Activated T-helper 1 cell treated with anti-CD3 and anti-CD28 coated beads, Interleukin-2, amount 50 U/mL, for 16 hours (primary cell): ENCODE measurements at places on chromosomes 3 and 15.

- DNase-seq, result no peak
Measured at GRCh38 chr3:50599716-50600118, 11.9 kb downstream of the CISH start.

GRCh38 chr3:126116526-126116925, 32.6 kb upstream of the SLC41A3 start:
- no peak for DNase-seq

DNA sequence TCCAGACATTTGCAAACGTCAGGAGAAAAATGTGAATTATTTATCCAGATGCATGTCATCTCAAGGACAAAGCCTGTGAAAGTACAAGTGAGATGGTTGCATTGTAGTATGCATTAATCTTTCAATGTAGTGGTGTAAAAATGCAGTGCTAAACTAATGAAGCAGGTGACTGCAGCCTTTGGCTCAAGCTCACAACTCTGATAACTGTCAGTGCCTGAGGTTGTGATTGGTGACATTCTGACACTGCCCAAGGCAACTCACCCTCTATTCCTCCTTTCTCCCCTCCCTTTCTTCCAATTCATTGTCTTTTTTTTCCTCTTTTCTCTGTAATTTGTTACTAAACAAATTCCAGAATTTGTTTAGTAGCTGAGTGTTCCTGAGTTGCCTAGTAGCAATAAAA, 20.0 kb upstream of the TMOD3 start:
- DNase-seq, result no peak

DNA sequence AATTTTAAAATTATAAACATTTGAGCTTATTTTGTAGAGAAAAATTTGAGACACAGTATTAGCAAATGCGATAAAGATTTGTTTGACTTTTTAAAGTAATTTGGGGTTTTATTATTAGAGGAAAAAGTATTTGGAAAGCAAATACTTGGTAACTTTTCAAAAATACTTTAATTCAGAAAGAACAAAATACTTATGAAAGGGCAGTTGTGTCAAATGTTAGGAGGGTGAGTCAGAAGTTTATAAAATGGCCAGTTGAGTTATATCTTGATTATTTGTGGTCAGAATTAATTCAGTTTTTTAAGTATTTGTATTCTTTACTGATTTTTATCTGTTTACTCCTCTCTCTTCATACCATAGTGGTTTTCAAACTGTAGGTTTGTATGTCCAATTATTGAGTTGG, 12.1 kb downstream of the LACTB start:
- no peak for DNase-seq

GRCh38 chr3:195907934-195908693, at the start of gene TNK2:
TNK2 (minus strand) TSS chr3:195908551; CDS start chr3:195888588, 19,963 bp downstream.
- no peak for DNase-seq

DNA sequence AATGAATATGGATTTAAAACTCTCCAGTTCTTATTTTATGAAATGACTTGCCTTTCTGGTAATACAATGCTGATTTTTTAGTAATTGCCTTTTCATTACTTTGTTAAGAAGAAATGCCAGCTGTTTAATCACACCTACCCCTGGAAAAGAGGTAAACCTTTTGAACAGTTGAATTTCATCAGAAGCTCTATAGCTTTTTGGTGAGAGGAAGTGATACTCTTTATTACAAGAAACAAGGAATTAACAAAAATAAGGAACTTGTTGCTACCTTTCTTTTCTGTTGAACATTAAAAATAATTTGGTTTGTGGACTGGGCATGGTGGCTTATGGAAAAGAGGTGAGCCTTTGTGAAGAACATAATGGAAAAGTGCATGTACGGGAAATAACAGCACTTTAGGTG, 19.7 kb downstream of the BLOC1S6 start:
- no peak for DNase-seq

DNA sequence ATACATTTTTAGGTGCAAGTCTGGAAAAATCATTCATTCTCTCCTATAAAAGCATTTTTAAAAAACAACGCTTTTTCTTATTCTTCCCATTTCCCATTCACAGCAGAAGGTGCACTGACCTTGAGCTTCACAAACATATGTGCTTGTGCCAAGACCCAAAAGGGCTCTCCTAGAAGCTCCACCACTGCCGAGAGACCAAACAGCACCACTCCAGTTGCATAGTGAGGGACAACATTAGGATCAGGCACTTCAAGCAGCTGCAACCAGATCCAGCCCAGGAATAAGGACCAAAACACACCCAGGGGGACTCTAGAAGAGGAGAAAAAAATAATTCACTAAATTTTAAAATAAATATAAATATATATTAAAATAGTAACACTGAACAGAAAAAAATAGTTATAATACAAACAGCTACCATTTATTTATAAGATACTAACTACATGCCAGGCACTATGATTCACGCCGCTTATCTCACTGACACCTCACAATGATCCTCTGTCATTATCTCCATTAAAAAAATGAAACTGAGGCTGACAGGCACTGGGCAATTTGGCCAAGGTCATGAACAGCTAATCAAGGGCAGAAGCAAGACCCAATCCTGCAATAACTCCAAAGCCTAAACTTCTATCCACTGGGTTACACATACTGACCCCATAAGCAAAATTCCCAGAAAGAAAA, 7.8 kb downstream of the RFT1 start:
- no peak for DNase-seq

- DNase-seq, result no peak
Measured at GRCh38 chr3:136982520-136983138, 24.8 kb downstream of the IL20RB start.

DNA sequence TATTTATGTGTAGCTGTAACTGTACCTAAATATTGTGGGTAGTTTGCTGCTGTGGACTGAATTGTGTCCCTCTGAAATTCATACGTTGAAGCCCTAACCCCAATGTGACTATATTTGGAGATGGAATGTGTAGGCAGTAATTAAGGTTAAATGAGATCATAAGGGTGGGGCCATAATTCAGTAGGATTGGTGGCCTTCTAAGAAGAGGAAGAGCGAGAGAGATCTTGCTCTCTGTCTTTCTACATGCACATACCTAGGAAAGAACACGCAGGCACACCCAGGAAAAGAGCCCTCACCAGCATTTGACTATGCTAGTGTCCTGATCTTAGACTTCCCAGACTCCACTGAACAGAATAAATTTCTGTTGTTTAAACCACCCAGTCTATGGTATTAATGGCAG, 67.6 kb upstream of the CFAP20DC start:
- no peak for DNase-seq

DNA sequence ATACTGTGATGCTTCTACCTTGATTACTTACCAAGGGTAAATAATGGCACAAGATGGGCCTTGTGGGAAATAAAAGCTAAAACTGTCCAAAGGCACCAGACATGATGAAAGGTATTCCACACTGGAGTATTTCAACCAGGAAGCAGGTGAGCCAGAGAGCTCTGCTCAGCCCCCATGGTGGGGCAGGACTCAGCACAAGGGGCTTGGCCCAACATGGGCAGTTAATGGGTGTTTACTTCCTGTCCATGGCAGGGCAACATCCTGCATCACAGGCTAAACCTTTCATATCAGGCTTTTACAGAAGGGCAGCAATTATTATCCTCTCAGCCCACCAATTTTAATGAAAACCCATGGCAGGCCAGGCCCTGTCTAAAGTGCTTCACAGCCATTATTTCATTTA, 38.2 kb downstream of the MAGI1 start:
- DNase-seq, result no peak

GRCh38 chr3:79618883-79619282, 148.9 kb downstream of the ROBO1 start:
- DNase-seq, result no peak

- no peak for DNase-seq
Measured at GRCh38 chr3:159877924-159878323, 110.7 kb upstream of the IL12A start.

DNA sequence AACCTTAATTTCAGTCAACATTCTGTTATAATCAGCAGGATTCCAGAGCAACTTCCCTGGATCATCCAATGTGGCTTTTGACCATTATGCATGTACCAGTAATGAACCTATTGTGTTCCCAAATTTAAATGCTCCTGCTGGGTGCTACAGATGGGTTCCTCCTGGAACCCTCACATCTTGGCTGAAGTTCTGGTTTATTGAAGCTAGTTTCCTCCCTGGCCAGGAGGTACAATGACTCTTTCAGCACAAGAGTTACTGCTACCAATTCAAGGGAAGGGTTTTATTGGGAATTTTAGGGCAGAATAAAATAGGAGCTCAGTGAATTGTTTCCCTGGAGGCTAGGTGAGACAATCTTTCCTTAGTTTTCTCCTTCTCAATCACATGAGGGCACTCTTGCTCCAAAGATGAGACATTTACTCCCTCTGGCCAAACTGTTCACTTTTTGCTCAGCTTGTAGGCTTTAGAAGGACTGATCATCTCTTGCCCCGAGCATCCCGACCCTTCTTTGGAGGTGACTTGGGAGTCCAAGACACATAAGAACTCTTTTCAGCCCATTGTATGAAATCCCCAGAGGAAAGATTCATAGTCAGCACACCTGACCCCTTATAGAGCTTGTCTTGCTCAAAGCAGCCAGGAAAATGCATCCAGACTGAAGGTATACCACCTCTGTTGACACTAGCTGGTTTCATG, 8.8 kb upstream of the NPHP3 start:
- no peak for DNase-seq

GRCh38 chr3:45414823-45415222, 26.4 kb downstream of the LARS2 start:
- no peak for DNase-seq

- no peak for DNase-seq
Measured at GRCh38 chr15:73335471-73335870, 33.3 kb downstream of the HCN4 start.

DNA sequence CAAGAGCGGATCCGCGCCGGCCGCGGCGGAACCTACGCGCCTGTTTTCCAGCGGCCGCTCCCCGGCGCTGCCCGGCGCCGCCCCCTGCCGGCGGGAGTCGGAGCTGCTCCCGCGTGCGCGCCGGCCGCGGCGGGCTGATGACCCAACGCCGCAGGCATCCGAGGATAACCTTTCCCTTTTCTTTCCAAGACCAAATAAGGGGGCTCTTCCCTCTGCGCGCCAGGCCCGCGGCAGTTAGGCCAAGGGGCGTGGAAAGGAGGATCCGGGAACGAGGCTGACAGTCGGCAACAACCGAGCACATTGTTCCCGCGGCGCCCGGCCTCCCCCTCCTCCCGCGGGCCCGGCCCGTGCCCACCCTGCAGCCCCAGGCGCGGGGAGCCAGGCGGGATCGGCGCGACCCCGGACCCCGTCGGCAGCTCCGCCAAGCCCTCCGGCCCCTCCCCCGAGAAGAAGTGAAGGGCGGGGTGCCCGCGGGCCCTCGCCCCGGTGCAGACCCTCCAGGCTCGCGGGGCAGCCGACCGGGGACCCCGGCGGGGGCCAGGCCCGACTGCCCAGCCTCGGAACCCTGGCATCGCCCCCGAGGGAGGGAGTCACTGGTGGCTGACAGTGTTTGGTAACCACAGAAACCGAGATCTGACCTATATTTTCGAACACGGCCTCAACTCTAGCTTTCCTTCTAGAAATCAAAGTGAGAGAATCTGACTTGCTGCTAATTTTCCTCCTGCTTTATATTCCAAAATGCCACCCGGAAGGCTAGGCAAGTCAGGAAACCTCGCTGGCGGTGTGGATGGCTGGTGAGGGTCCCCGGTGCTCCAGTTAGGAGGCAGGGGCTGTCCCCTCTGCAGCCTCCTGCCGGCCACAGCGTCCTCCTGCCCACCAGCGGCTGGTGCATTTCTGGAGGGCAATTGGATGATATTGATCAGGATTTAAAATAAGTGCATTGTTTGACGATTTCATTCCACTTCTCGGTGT, 45.6 kb upstream of the SYNM start:
- no peak for DNase-seq

GRCh38 chr3:152811974-152812760, 22.8 kb upstream of the P2RY1 start:
- no peak for DNase-seq

- no peak for DNase-seq
Measured at GRCh38 chr15:41511899-41512369, 1.7 kb downstream of the LTK start.

GRCh38 chr3:7682822-7683229, 818.8 kb upstream of the LMCD1 start:
- no peak for DNase-seq

GRCh38 chr3:176953106-176954060, 243.9 kb downstream of the TBL1XR1 start:
- DNase-seq, result no peak

GRCh38 chr15:77026501-77027110, 31.7 kb downstream of the PSTPIP1 start:
- DNase-seq, result no peak

DNA sequence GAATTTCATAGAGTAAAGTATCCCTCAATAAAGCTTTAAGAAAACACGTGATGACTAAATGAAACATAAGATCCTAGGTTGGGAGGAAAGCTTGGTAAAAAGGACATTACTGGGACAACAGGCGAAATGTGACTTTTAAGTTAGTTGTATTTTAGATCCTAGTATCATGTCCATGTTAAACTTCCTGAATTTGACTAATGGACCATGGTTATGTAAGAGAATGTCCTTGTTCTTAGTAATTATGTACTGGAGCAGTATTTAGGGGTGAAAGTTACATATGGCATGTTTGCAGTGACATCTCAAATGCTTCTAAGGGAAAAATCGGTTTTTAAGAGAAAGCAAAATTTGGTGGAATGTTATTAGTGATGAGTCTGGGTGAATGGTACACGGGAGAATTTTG, 69.6 kb downstream of the IQSEC1 start:
- DNase-seq, result no peak

DNA sequence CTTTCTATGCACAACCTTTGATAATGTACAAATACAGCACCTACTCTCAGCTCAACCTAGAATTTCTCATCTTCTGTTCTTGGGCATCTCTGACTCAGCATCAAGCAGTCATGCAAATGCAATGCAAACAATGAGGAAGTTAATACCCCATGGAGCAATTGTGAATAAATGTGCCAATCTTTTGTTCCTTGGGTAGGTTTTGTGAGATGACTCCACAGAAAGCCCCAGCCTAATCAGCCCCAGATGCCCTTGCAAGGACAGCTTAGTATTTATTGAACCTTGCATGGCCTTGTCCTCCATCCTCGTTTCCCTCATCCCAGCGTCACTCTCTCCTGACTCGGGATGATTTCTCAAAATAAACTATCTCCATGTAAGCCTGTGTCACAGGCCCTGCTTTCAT, 494.7 kb upstream of the NECTIN3 start:
- DNase-seq, result no peak

- no peak for DNase-seq
Measured at GRCh38 chr3:14386254-14386653, 16.2 kb upstream of the SLC6A6 start.

DNA sequence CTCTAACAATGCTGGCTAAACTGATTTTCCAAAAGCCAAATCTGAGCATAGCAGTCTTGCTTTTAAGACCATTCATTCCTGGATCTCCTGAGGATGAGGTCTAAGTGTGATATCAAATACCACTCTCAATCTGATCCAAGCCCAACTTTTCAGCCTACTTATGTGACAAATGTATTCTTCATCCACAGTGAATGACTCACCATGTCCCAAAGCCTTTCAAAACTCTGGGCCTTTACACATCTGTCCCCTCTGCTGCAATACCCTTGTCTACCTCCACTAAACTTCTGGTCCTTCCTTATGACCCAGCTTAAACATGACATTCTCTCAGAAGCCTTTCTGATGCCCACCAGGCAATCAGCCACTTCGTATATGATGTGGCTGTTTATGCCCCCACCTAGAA, 4.6 kb downstream of the ANAPC13 start:
- DNase-seq, result no peak

GRCh38 chr15:29913528-29914135, 91.4 kb upstream of the TJP1 start:
- no peak for DNase-seq
